Stimulated activated naive CD4-positive, alpha-beta T cell treated with Interleukin-2 at 50 U/mL for 16 hours (primary cell): ENCODE measurements at places on chromosomes 5 and 9.

DNA sequence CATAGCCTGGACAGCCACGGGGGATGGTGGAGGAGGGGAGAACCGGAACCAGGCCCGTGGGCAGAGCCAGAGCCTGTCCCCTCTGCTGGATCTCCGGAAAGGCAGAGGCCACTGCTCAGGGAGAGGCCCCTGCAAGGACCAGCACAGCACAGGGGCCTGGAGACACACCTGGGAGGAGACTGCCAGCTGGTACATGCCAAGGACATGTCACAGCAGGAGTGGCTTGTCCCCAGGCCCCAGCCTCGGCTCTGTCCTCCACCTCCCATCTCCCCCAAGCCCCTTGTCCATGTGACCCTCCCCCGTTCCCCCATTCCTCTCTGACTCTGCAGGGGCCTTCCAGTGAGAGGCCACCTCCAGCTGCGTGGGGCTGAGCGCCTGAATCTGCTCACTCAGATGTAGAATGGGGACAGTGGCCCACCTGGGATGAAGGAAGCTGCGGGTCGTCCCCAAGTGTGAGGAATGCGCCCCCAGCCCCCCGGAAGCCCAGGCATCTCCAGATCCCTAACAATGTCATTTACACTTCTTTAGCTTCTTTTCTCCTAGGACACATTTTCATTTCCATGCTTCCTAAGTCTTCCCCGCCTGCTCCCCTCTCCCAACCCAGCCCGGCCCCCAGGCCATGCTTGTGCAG, 349.6 kb upstream of the IRX2 start:
- DNase-seq, result no peak

GRCh38 chr5:139113892-139114291, 84.3 kb downstream of the SIL1 start:
- DNase-seq, result no peak

GRCh38 chr9:89357331-89358197, 39.3 kb downstream of the SECISBP2 start:
- DNase-seq, result no peak

DNA sequence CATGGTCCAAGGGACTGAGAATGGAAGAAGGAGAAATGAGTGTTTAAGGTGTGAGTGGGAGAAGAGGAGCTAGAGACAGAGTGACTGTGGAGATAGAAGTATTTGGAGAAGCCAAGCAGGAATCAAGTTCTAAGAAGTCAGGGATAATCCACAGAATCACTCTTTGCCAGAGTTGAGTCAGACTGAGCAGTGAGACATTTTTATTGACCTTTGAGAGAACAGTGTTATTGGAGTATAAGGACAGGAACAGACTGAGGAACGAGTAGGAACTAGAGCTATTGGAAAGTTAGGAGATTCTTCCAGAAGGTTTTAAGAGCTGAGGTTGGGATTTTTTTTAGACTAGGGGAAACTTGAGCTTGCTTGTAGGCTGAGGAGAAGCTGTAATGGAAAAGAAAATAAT, 37.2 kb downstream of the RCL1 start:
- DNase-seq, result no peak

GRCh38 chr5:14250084-14250695, 107.0 kb downstream of the TRIO start:
- DNase-seq, result no peak

GRCh38 chr5:107269678-107270077, 401.1 kb downstream of the EFNA5 start:
- no peak for DNase-seq

GRCh38 chr5:28324174-28324573, 1285.8 kb upstream of the CDH9 start:
- DNase-seq, result no peak

DNA sequence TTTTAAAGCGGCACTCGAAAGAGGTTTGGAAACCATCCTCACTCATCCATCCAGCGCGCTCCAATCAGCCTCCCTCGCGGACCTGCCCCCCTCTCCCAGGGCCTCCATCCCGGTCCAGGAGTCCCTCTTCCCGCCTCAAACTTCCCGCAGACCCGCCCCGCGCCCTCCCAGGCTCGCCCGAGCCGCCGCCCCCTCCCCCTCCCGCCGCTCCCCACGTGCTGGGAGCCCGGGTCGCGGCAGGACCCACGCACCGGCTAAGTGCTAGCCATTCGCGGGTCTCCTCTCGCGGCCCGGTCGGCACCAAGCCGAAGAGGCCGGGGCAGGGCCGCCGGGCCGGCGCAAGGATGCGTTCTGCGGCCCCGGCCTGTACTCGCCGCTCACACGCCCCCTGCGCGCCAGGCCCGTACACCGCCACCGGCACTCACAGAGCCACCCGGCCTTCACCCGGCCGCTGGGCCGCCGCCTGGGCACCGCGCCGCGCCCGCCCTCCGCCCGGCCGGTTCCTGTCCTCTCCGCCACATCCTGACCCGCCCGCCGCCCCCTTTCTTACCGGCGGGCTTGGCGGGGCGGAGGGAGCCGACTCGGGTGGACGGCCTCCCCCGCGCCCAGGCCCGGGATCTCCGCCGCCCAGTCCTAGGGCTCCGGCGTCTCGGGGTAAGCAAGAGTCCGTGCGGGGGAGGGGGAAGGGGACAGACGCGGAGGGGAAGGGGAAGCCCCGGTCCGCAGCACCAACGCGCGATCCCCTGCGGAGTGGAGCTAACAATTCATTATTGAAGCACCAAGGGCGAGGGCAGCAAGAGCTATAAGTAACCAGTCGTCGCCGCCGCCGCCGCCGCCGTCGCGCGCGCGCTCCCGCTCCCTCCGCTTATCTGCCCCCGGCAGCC, 576 bp downstream of the CHD1 start:
- peak; percentile 46 for DNase-seq

DNA sequence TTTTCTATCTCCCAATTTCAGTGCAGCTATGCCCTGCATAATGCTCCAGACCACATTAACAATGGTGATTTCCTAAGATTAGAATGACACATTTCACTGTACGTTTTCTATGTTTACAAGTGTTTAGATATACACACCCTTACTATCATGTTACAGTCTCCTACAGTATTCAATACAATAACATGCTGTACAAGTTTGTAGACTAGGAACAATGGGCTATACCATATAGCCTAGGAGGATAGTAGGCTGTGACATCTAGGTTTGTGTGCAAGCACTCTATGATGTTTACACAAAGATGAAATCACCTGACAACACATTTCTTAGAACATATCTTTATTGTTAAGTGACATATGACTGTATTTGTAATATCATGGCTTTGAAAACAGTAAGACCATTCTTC, 1435.6 kb upstream of the NUDT12 start:
- no peak for DNase-seq

- no peak for DNase-seq
These were observed 118.1 kb upstream of the ERCC6L2 start for GRCh38 chr9:95757439-95757838.

GRCh38 chr5:8601831-8602354, 732.9 kb downstream of the MTRR start:
- DNase-seq, result no peak

- DNase-seq, result no peak
These were observed 97.6 kb upstream of the FANCC start for GRCh38 chr9:95415158-95415557.

DNA sequence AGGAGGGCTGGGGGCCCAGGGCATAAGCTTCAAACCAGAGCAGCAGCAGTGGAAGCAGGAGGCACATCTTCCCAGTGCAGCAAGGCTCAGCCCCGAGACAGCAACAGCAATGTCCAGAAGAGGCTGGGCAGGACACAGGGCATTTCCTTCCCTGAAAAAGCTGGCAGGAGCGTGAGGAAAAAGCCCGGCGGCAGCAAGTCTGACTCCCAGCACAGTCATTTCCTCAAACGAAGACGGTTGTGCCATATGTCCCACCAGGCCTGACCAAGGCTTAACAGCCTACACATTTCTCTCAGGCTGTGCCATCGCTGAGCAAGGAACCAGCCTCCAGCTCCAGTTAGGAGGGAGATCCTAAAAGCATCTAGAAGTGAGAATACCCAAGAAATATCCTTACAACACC, 74.5 kb downstream of the APTX start:
- no peak for DNase-seq

DNA sequence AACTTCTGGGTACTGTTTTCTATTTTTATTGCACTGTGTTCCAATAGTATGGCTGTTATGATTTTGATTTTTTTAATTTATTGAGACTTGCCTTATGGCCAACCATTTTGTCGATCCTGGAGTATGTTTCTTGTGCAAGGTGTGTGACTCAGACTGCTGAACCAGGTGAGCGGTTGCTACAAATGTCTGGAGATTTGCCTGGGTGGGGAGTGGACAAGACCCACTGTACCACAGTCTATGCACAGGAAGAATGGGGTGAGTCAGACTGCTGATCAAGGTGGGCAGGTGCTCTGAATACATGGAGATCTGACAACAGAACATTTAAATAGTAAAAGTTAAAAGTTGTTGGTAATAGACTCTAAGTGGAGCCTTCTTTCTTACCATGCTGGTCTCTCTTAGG, 609.2 kb downstream of the CSNK1G3 start:
- no peak for DNase-seq

GRCh38 chr9:108073823-108074222, 584.3 kb upstream of the KLF4 start:
- DNase-seq, result no peak

- no peak for DNase-seq
These were observed 93.4 kb downstream of the STRBP start for GRCh38 chr9:123174887-123175518.

DNA sequence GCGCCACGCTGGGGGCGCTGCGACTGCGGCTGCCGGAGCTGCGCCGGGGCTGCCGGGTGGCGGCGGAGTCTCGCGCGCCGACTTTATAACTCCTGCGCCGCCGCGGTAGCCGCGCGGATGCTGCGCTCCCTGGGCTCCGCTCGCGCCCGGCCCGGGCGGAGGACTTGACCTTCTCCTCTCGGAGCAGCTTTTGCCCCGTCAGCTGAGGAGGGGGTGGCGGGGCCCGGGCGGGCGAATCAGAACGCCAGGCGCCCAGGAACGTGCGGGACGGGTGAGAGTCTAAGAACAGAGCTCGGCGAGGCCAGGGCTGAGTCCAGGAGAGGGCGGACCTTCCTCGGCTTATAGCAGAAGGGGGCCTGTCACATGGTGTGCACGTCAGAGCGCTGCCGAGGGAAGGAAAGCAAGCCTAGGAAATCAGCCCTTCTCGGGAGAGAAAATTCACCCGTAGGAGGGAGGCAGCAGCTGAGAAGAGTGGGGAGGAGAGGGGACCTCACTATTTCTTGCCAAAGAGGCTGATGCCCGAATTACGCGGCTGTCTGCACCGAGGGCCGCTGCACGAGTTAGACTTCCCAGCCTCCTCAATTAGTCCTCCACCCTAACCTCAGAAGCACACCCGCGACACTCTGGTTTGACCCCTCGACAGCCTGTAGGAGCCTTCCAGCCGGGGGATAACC, at the start of gene FOXD1:
Gene FOXD1, minus strand, starts transcription at position 315 of the 674 bp plus-strand sequence. CDS start 415 bp downstream, outside the sequence.
- DNase-seq, result peak; percentile 15

DNA sequence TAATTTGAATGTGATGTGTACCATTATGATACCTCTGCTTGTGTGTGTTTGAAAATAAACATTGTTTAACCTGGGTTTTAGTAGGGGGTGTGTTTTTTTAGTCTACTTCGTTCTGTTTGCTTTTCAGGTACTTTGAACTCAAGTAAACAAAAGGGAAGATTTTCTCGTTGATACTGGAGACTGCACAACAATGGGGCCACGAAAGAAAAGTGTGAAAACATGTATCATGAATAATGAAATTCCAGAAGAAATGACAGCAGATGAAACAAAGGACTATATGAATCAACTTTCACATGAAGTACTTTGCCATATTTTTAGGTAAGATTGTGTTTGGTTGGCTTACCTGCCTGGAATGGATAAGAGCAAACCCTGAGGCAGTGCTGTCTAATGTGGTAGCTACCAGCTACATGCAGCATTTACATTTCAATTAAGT, 10.8 kb downstream of the FBXO38 start:
- DNase-seq, result no peak

GRCh38 chr5:132947671-132948070, 15.8 kb downstream of the AFF4 start:
- no peak for DNase-seq

GRCh38 chr5:80034559-80034958, 589 bp upstream of the THBS4 start:
- DNase-seq, result no peak

GRCh38 chr9:4803670-4804530, 11.2 kb downstream of the RCL1 start:
- no peak for DNase-seq

- no peak for DNase-seq
These were observed 1.3 kb downstream of the PRDM12 start for GRCh38 chr9:130665431-130666392.

DNA sequence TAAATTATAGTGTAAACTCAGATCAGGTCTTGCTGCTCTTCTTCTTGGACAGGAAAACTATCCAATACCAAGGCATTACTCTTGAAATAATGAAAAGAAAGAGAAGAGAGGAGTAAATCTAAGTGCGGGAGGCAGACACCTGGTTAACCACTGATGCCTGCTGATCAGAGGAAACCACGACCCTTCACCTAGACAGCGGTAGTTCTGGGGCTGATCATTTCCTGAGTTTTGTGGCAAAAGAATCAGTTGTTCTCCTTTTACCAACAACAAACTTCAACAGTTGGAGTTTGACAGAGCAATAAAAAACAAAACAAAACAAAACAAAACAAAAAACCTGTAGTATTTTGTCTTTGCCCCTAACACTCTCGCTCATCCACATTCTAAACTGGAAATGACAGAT, 3.0 kb downstream of the RLN1 start:
- no peak for DNase-seq

DNA sequence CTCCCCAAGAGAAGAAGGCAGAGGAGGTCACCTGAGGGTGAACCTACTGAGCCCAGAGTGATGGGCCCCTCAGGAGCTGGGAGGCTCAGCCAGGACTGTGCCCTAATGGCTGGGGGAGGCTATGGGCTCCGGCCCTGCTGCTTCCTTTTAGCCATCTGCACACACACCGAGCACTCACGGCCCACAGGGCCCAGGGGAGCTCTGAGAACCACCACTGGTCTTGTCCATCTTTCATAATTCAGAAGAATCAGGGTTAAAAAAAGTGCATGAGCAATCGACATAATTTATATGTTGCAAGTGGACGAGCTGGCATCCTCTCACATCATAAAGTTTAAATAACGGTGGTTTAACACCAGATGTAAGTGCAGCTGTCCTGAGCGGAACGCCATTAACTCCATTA, 162.1 kb downstream of the FSTL4 start:
- no peak for DNase-seq

DNA sequence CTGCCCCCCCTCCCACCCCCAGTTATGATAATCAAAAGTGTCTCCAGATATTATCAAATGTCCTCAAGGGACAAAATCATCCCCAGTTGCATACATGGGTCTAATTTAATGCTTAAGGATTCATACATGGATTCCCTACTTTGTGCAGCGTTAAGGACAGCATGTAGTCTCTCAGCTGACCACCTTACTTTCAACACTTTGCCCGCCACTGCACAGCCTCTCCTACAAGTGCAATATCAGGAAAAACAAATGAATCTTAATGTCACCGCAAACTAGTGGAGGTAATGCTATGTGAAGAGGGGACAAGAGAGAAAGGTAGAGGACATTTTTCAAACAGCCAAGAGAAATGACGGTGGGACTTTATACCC, 78.6 kb downstream of the TLE1 start:
- DNase-seq, result no peak
